ENCODE measurements at places on chromosomes 3 and 15.

DNA sequence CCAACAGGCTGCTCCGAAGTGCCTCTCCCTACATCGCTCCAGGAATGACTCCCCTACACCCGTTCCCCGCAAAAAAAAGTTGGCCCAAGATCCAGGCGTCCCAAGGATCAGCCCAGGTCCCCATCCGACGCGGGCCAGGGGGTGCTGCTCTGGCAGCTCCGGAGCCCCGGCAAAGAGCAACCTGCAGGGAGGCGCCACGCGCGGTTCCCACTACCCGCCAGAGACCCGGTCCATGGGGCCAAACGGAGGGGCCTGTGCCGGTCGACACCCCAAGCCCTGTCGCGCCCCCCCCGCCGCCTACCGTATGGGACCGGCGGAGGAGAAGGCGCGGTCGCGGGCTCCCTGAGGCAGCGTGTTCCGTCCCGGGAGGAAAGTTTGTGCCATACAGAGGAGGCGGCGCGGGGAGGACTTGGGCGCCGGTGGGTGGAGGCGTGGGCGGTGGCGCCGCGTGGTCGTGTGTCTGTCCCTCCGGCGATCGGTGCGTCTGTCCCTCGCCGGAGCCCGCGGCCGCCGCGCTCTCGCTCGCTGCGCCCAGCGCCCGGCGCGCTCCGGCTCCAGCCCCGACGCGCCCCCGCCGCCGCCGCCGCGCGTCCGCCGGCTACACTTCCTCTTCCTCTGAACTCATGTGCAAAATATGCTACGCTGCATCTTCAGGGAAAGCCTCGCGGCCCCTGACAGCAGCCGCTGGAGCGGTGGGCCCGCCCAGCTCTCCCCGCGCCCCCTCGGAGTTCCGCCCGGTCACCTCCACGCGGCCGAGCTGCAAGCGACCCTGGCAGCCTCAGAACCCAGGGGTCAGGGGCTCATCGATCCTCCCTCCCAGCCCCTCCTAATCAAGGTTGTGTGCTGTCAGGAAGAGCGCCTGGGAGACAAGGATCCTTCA lies at the start of gene RFTN1:
TSS of gene RFTN1 (minus strand) at position 559 of the 880 bp plus-strand sequence. CDS start 19,830 bp downstream, outside the sequence.
- DNase-seq = peak; percentile 75

GRCh38 chr15:100762913-100763834 lies 116.5 kb upstream of the ALDH1A3 start:
- no peak for DNase-seq

GRCh38 chr3:46399557-46399956 lies 7.3 kb downstream of the CCR5AS start:
- DNase-seq = no peak

- DNase-seq = no peak
Observed at GRCh38 chr3:129323651-129324294, 45.1 kb downstream of the HMCES start.

DNA sequence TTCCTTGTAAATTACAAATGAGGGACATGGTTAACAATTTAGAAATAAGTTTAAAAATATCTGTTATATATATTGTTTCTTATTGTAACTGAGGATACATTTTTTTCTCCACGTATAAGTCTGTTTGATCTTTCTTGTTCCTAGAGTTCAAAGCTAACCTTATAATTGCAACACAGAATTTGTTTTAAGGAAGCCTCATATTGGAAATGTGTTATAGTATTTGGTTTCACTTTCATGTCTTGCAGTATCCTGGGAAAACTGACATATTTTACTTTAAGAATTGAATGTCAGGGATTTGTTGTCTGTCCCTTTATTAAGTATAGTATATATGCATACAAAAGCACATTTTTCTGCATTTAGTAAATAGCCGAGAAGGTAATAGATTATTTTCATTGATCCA lies 23.5 kb upstream of the NIT2 start:
- DNase-seq = no peak

- peak; percentile 94 for DNase-seq
Observed at GRCh38 chr3:4466741-4467521, at the start of gene SUMF1. TSS of gene SUMF1 (minus strand) at chr3:4467269. CDS start at chr3:4467245, 24 bp downstream.
